ENCODE measurements at places on chromosomes 4 and X.

DNA sequence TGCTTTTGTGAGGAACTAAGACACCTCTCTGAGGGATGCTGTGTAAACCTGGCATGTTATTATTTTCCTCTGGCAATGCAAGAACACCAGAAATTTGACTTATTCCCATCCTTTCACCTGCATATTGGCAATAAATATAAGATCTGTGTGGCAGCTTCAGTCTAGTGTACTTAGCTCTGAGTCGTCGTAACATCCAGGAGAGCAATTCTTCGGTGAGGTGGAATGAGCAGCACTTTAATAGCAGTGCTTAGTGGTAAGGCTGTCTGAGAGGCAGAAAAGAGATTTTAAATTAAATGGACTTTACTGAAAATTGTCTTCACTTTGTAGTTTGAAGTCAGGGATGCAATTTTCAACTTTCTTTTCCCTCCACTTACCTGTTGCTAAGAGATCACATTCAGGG is 344.9 kb downstream of the PCDH7 start:
- DNase-seq: no peak

DNA sequence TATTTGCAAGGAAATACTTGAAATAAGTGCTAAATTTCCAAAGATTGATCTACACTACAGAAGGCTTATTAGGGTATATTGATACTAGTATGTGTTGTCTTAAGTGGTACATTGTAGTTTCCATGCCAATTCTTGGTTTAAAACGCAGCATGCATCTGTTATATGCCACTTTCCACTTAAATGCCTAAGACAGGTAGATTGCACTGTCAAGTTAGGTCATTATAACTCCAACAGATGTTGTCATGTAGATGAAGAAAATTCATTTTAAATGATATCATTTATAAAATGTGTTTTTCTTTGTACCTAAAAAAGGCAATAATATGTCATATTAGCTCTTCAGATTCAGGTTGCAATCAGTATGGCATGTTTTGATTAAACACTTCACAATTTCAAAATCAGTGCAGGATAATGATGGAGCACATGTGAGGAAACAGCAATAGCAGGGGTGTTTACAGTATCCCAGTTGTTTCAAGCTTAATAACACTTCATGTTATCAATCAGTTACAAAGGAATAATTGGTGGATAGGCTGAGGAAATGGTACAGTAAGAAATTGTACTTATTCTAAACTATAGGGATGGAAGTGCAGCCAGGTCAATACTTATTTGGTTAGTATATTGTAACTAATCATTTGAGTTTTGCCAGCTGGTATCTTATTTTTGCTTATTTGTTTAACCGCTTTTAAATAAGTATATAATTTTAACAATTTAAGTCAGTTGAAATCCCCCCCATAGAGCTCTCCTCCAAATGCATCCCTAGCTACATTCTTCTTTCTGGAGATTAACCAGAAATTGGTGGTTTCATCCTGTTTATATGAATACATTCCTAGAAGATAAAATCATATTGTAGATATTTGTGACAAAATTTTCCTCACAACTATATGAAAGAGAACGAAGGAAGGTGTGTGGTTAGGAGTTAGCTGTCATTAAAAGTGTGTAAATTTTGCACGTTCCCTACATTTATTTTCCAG is 454.4 kb upstream of the ATOH1 start:
- no peak for DNase-seq

DNA sequence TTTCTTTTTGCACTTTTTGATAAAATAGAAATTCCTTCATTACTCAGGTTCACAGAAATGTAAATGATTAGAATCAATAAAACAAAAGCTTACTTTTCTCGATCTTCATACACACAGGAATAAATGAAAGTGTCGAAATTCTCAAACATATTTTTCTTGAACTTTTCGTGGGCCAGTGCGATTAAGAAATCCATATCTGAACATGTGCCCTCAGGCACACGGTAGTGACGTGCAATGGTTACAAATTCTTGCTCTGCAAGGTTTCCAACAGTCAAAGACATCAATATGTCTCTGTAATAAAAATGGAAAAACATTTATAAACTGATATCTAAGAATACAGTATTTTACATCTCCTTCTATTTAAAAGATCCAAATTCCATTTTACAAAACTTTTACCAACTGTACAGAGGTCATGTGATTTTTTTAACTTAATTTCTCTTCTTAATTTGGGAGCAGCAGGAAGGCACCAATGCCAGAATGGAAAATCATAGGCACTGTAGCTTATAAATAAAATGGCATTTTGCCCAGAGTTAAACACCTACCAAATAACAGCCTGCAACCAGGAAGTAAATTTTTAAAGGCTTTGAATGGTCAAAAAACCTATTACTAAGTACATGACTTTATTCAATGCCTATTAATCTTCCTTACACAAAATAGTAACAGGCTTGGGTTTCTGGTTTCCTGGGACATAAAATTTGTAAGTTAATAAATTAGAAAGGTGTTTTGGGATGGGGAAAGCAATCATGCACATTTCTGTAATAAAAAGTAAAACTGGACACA is 165.0 kb downstream of the EFHC2 start:
- no peak for DNase-seq

DNA sequence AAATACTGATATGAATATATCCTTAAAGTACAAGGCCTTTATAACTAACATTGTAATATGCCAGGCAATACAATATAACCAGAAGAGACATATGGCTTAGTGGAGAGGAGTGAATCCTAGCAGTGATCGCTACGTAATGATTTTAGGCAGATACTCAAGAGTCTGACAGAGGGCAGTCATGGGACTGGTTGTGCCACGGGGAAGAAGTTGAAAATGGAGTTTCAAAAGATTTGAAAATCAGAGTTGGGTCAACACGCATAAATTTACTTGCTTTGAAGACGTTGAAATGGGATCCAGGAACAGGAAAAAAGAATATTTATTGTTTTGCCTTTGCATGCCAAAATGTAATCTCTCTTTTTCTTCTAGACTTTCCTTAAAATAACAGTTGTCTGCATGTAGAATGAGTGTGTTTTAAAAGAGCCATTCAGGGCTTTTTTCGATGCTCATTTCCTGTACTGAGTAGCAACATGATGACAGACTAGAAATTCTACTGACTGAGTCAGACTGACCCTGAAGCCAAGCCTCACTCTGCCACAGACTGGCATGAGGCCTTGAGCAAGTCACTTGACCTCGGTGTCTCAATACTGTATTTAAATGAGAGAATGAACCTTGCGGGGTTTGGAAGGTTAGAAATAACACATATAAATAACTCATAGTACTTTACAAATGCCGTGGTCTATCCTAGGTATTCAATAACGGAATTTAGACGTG is 8.1 kb upstream of the SMS start:
- DNase-seq: no peak

DNA sequence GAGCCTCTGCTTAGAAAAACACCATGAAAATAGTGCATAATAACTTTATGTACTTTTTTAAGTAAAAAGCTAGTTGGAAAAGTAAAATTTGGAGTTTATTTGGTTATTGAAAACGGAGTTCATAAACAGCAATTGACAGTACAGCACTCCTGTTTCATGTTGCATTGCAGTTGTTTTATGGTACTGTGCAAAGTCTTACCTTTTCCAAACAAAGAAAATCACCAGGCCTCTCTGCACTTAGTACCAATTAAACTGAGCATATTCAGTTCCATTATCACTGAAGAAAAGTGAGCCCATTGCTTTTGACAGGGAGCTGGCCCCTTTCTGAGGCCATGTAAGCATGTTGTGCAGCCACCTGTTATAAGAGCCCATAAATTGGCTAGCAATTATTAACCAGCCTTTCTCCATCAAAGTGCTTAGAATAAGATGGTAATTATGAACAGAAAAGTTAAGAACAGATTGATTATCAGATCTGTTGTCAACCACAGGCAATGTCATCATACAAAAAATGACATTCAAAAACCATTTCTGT is 376.6 kb upstream of the EMCN start:
- no peak for DNase-seq

DNA sequence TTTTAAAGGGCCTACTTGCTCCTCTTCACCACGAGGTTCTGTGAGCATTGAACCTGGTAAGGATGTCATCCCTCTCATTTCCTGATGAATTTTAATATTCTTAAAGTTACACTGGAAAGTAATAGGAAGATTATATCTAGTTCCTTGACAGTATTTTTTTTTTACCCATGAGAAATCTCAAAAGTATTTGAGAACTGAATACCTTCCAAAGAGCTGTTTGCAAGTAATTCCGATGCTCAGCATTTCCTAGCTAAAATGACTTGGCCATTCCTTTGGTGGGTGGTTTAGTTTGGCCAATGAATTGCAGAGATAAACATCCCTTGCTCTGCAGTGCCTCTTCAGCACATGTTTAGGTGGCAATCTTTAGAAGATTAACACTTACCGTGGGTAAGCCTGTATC is 110.2 kb upstream of the WDR1 start:
- DNase-seq: no peak

DNA sequence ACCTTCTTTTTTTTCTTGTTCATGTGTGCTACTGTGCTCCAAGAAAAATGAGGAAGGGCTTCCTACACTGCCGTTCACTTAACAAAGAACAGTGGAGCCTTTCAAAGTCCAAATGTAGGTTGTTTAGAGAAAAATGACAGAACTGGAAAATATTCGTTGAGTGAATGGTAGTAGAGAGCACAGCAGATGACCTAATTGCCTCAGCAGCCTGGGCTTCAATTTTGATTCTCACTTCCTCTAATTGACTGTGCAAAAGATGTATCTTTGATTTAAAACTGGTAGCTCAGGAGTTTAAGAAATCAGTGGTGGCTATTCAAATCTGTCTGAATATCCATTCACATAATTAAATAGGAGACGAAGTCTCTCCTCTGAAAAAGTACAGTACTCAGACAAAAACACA is 5.2 kb downstream of the NLGN4X start:
- no peak for DNase-seq

GRCh38 chr4:66439508-66439907 is 769.2 kb upstream of the EPHA5 start:
- no peak for DNase-seq
